ENCODE measurements at places on chromosomes 5 and 9. TPM values are rescaled to one million over a fixed set of nuclear protein-coding genes. Genes with fewer than 3 reads are reported as not detected.

SLC6A3 gene
- total RNA-seq: under 0.01 TPM

SHISAL2B gene
- total RNA-seq: not detected

PCDHGC4 gene
- 6.0 TPM for total RNA-seq

COL23A1 gene
- total RNA-seq: under 0.01 TPM

FOXD4 gene
- total RNA-seq: 0.17 TPM

PPP3R2 gene
- total RNA-seq: not detected

ZBTB6 gene
- total RNA-seq: 14.7 TPM

DELE1 gene
- total RNA-seq: 54.3 TPM

SEMA5A gene
- total RNA-seq: 12.5 TPM

ANKDD1B gene
- total RNA-seq: 1.3 TPM

GFI1B gene
- total RNA-seq: not detected

LTC4S gene
- not detected for total RNA-seq

ENTPD8 gene
- total RNA-seq: not detected

GRXCR2 gene
- not detected for total RNA-seq
